ENCODE measurements at places on chromosomes 13 and 19.

DNA sequence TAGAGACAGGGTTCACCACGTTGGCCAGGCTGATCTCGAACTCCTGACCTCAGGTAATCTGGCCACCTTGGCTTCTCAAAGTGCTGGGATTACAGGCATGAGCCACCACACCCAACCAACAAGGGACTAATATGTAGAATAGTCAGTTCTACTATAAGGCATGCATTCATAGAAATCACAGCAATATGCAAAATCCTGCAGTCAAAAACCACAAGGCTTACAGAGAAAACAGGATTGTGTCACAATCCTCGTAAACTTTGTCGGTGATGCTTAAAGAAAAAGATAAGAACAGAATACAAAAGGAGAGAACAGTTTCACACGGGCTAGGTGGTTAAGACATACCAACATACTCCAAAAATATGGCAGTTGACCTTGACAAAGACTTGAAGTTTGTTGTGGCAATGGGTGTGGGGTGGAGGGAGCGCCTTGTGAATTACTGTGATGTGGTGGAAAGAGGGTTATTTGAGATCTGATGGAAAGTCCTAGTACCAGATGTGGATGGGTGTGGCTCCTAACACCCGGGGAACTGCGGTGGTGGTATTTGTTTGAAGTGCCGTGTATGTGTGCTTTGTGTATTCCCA is 12.4 kb downstream of the NOSIP start:
- no peak for DNase-seq

- no peak for DNase-seq
Observed at GRCh38 chr13:93549326-93550005, 322.9 kb downstream of the GPC6 start.

DNA sequence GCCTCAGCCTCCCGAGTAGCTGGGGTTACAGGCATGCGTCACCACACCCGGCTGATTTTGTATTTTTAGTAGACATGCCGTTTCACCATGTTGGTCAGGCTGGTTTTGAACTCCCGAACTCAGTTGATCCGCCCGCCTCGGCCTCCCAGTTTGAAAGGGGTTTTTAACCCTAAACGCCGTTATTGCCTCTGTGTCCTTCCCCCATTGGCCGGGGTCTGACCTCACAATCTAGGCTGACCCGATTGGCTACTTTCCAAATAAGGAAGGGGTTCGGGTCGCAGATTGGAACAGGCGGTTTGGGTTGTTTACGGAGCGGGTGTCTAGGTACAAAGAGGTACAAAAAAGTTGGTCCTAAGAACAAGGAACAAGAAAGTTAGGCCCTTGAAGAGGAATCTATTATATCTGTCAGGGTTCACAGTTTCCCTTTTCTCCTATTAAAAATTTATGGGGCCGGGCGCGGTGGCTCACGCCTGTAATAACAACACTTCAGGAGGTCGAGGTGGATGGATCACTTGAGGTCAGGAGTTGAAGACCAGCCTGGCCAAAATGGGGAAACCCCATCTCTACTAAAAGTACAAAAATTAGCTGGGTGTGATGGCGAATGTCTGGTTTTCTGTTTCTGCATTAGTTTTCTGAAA is 1.0 kb downstream of the ZNF253 start:
- peak; percentile 14 for DNase-seq

DNA sequence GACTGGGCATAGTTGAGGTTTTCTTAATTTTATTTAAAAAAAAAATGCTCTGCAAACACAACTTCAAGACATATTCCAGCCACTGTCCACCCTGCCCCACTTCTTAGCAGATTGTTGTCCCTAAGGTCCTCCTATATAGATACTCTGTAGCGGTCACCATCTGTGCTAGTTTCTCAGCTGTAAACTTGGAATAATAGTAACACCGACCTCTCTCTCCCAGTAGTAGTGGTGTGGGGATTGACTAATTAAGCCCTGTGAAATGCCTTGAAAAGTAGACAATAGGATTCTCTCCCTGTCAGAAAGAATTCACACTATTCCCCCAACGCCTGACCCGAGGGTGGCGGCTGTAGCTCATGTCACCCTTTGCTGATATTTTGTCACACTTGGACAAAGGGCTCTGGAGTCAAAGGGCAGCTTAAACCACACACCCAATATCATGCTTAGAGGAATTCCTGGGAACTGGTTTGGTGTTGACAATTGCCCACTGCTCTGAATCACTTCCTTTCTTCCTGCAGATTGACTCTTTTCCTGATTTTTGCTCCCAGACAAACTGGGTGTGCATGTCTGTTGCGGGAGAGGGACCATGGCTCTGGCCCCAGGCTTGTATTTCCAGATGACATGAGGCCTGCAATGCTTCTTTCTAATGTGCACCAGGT is 9.2 kb upstream of the SERP2 start:
- DNase-seq, result no peak

DNA sequence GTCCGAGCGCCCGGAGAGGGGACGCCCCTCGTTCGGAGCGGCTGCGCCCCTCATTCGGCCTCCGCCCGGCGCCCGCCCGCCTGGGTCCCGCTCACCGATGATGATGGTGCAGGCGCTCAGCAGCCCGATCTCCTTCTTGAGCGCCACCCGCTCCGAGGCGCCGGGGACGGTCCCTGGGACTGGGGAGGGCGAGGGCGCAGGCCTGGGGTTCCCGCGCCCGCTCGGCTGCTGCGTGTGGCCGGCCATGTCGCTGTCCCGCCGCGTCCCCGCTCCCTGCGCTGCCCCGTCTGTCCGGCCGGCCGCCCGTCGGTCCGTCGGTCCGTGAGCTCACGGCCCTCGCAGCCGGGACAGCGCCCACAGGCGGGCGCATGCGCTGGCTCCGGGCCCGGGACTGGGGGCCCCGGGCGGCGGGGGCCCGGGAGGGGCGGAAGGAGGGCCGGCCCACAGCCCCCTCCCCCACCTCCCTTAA is at the start of gene SLC7A10:
SLC7A10 (minus strand) TSS at position 393 of the 469 bp plus-strand sequence; CDS start at position 246, 147 bp downstream.
- DNase-seq, result no peak

- no peak for DNase-seq
Observed at GRCh38 chr13:85608255-85608829, 190.9 kb downstream of the SLITRK6 start.

Data from activated T-helper 1 cell treated with anti-CD3 and anti-CD28 coated beads, Interleukin-2, amount 50 U/mL, for 16 hours (primary cell).